Amniotic epithelial cell (primary cell): ENCODE measurements at places on chromosomes 7 and 10.

- DNase-seq, result no peak
Measured at GRCh38 chr7:4018601-4019316, 663.3 kb upstream of the FOXK1 start.

GRCh38 chr10:58609532-58610150, 97.0 kb downstream of the BICC1 start:
- no peak for DNase-seq

GRCh38 chr7:126689037-126689436, 563.7 kb downstream of the GRM8 start:
- DNase-seq, result no peak

GRCh38 chr10:22999942-23000341, 72.1 kb downstream of the ARMC3 start:
- DNase-seq, result no peak

DNA sequence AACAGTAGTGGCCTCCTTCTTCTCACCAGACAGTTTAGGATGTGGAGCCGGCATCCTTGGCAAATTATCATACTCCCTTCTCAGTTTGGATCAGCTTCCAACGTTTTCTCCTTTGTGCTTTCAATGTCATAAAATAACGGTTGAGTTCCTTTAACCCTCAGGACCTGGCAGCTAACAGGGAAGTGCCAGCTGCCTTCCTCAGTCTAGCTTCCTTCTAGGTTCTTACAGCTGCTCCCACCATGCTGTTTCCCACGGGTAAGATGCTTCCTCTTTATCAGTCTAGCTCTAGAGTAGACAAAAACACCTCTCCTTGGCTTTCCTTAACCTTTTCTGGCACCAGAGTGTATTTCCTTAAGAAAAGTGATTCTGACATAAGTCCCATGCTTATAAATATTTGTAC, 33.2 kb downstream of the BLVRA start:
- DNase-seq, result no peak

DNA sequence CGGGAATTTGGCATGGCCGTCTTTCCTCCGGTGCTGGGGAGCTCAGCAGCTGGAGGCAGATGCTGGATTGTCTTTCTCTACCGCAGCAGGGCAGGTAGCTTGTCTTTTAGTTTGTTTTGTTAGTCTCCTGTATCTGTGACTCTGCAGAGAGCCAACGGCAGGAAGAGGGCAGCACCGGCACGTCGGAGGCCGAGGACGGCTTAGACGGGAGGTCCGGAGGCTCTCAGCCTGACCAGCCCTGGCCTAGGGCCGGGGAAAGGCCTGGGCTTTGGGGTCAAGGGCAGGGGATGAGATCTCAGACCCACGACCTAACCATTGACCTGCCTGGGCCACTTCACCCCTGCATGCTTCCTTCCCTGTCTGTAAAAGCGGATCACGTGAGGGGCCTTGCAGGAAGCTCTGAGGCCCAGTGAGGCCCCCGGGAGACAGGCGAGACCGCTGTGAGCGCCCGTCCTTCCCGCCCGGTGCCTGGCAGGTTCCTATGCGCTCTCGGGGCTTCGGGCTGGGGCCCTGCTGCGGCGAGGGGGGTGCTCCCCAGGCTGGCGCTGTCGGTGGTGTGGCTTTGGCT, 72.7 kb downstream of the LHPP start:
- peak; percentile 32 for DNase-seq

- DNase-seq, result no peak
Measured at GRCh38 chr7:73645643-73646174, 21.4 kb upstream of the MLXIPL start.

DNA sequence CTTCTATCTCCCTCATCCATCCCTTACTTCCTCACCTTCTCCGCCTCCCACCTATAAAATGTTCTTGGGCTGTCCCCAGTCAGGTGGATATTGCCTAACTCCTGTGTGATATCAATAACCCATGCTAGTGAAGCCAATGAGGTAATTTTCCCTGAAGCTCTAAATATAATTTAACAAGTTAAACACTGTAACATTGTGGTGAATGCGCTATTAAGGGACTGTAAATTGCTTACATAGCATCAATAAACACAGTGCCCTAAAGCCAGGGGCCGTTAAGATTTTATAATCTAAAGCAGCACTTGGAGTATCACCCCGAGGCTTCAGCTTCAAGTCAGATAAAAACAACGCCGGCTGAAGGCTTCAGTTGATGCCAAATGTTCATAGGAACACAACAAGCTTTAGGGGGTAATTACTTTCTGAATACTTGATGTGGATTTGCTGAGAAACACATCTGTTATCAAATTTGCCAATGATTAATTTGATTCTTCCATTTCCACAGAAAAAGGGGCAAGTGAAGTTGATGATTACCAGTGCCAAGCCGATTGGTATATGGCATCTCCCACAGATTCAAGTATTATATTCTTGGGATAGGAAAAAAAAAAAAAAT, 138.4 kb downstream of the CREB5 start:
- DNase-seq, result no peak

- DNase-seq, result peak; percentile 88
Measured at GRCh38 chr10:23422003-23422411, 16.9 kb upstream of the OTUD1 start.

GRCh38 chr10:90143937-90144336, 442.5 kb downstream of the KIF20B start:
- no peak for DNase-seq

GRCh38 chr10:23075672-23076071, 19.7 kb upstream of the MSRB2 start:
- DNase-seq, result peak; percentile 71

DNA sequence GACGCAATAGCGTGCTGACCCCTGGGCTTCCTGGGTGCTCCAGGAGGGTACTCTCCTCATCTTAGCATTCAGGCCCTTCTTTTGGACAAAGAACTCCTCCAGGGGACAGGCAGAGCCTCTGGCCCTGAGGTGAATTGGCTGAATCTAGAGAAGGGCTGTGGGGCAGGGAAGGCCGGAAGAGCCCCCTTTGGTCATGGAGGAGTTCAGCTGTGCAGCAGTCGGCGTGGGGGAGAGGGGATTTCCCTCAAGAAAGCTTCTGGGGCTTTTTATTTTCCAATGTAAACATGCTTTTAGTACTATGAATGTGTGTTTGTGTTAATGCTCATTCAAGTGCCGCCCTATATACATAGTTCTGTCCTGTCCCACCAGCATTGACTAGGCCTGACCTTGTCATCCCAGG, 38.8 kb downstream of the FIGNL1 start:
- DNase-seq, result no peak

DNA sequence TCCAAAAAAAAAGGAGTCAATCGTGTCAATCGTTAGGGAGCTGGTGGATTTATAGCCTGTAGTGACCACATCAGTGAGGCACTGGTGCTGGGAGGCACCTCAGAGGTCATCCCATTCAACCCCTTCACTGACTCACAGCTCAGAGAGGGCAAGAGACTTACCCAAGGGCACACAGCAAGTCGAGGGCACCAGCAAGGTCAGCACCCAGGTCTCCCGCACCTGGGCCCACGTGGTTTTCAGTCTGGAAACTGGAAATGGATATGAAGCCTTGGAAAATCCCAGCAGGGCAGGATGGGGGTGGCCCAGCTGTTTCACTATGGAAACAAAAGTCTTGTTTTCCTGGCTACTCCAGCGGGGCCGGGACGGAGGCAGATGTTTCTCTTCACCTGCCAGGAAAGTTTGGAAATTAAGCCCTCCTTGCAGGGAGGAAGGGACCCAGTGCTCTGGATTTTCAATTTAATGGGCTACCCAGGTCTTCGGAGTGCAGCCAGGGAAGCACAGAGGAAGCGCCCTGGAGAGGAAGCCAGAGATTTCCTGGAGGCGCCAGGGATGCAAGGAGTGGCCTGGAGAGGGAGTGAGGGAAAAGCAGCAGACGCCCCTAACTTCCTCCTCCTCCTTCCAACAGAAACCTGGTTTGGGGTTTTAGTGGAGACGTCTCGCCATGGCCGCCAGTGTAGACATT, 157.2 kb upstream of the TNRC18 start:
- no peak for DNase-seq

GRCh38 chr10:97759946-97760345, 11.9 kb downstream of the SFRP5 start:
- no peak for DNase-seq

DNA sequence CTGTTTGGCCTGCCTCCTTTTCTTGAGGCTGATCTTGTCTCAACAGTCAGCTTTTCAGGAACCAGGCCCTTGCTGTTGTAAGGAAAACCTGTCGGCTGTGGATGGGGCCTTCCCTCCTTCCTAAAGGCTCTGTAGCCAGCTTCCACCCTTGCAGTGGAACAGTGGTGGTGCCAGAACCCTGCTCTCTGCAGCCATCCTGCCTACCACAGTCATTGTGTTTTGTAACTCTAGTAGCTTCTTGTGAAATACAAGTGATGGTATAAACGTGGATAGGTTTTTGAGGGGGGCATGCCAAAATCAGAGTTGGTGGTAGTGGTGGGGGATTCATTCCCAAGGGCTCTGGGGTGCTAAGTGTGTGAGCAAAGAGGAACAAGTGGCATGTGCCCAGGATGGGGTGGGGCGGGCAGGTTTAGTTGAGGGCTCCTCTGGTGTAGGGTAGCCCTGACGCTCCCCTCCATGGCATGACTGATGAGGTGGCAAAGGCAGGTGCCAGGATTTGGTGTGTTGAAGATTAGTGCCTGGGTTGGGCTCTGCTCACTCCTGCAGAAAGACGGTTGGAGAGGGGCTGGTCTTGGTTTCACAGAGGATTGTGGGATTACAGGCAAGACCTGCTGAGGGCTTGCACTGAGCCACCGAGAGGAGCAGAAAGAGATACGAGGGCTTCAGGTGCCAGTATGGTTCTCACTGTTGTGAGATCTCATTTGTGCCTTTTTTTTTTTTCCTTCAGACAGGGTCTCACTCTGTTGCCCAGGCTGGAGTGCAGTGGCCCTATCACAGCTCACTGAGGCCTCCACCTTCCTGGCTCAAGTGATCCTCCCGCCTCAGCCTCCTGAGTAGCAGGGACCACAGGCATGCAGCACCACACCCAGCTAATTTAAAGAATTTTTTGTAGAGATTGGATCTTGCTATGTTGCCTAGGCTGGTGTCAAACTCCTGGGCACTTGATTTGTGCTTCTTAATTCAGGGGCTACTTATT, 7.4 kb downstream of the TSPAN14 start:
- DNase-seq, result peak; percentile 63

GRCh38 chr10:87634311-87634710, 25.4 kb upstream of the PAPSS2 start:
- no peak for DNase-seq
